ENCODE measurements at places on chromosomes 16 and 17.

GRCh38 chr17:4215882-4216570, 47.8 kb downstream of the ANKFY1 start:
- DNase-seq = no peak

- peak; percentile 62 for DNase-seq
Measured at GRCh38 chr17:83122834-83123233, 43.4 kb downstream of the METRNL start.

DNA sequence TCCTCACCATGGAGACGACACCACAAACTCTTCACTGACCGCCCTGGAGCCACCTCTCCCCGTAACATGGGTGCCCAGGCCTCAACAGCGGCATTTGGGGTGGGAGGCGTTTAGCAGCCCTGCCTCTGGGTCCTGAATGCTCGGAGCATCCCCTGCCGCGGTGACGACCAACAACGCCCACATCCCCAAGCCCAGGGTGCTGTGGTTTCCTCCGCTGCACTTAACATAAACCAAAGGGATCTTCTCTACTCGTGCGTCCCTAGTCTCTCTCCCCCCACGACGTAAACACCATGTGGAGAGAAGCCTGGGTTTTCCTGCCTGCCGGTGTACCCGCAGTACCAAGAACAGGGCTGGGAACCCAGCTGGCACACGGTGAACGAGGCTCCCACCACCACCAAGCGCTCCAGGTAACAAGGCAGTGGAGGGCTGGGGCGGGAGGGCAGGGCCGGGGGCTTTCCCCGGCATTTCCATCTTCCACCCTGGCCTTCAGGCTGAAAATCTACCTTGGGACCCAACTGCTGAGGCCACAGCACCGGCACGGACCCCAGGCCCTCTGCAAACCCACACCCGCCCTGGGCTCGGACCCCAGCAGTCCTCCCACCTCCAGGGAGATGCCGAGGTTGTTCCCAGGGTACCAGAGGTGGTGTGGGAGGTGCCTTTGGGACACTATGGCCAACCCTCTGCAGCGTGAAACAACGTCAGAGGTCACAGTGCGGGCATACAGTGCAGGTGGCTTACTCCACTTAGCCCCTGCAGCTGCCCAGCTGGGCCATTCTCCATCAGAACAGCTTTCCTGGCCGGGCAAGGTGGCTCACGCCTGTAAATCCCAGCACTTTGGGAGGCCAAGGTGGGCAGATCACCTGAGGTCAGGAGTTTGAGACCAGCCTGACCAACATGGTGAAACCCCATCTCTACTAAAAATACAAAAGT, 54.3 kb downstream of the TIMM22 start:
- DNase-seq = no peak

GRCh38 chr17:45063198-45063597, 2.1 kb downstream of the NMT1 start:
- DNase-seq = no peak

DNA sequence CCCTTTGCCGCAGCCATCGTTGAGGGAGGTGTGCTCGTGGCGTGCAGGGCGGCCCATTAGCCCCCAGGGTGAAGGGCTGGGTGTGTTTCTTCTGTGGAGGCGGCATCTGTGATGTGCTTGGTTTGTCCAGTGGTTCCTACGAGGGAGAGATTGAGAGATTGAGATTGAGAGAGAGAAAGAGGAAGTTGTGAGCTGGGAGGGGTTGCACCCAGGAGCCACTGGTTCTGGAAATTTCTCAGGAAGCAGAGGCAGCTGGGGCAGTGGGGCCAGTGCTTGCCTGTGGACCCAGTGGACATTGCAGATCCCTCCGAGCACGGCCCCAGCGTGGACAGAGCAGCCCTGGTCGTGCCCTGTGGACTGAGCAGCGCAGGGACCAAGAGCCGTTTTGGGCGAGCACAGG, 72.0 kb upstream of the ZNF750 start:
- no peak for DNase-seq

DNA sequence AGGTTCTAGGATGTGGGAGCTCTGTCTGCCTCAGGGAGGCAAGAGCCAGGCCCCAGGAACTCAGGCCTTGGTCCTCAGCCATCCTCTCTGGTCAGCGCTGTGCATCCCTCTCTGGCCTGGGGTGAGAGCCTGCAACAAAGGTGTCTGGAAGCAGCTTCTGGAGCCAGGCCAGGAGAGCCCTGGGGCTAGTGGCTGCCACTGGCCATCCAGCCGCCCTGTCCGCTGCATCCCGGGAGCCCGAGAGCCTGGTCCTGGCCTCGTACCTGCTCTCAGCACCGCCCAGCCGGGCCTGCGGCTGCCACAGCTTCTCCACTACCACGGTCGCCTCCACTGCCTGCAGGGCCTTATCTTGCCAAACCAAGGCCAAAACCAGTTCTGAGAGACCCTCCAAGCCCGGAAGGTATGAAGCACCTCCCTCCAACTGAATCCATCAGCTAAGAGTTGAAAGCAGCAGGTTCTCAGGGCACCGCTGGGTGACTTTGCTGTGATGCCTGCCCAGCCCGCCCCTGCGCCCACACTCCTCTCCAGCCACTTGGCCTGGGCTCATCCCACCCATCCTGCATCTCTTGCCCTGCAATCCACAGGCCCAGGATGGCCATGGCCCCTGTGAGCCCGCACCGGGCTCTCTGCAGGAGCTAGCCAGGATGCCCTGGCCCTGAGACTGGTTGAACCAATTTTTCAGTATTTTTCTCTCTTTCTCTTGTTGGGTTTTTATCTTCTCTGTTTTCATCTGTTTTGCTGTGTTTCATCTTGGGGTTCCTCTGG, 85.7 kb downstream of the AMFR start:
- no peak for DNase-seq

DNA sequence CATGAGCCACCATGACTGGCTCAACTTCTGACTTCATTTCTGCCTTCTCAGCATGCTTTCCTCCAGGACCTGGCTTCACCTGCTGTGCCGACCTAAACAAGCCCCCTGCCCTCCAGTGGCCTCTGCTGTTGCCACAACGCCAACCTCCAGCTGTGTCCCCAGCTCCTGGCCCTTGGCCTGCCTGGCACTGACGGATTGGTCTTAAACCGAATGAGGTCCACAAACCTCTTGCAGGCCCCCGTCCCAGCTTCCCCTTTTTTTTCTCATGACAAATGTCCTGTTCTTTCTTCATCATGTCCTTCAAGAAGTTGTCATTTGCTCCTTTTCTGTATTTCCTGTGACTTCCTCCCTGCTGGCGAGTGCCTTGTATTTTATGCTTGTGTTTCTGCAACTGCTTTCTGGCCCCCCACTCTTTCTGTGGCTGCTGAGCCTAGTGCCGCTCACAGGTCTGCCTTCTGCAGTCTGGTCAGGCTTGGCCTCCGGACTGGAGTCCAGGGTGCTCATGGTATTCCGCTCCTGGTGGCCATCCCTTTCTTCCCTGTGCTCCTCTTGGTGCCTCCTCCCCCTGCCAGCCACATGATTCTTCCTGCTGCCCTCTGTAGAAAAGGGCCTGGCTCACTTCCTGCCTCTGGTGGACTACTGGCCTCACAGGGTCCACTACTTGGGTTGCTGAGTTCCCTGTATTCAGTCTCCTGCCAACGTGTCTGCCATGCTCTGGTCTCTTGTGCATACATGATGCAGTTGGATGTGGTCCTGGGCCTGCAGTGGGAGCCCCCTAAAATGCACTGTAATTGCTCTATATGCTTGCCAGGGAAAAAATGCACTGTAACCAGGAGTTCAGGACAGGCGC, 2.9 kb downstream of the ATP6V0C start:
- no peak for DNase-seq

DNA sequence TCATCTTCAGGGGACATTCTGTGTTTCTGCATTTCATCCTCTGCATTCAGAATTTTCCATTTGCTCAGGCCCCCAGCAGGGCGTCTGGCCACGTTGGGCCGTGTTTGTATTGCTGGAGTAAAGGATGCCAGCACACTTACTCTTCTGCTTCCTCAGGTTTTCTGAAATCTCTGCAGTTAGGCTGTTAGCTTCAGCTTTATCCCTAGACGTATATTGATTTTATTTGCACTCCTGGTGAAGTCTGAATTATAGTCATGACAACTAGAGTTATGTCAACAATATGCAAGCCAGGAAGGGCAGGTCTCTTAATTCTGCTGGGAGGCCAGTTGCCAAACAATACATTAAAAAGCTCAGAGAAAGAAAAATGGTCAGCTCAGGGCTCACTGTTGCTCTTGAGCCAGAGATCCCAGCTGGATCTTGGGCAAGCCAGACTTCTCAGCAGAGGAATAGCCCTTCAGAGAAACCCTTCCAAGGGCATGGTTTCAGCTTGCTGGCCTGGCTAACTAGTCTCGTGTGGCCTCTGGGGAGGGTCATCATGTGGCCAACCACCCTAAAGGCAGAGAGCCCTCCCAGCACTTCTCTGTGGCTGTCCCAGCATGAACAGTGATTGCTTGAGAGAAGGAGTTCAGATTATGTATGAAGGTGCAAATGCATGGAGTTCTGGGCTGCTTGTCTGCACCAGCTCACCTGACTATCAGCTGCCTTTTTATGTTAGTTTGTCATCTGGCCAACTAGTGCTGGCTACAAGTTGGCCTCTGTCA, 110.2 kb upstream of the CACNG5 start:
- DNase-seq = no peak

DNA sequence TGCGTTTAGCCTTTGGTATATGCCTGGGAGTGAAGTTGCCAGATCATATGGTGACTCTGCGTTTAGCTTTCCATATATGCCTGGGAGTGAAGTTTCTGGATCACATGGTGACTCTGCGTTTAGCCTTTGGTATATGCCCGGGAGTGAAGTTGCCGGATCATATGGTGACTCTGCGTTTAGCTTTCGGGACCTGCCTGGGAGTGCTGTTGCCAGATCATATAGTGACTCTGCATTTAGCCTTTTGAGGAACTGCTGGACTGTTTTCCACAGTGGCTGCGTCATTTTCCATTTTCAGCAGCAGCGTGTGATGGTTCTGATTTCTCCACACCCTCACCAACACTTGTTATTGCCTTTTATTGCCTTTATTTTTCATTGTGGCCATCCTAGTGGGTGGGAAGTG, 73.0 kb downstream of the OR1D5 start:
- no peak for DNase-seq

DNA sequence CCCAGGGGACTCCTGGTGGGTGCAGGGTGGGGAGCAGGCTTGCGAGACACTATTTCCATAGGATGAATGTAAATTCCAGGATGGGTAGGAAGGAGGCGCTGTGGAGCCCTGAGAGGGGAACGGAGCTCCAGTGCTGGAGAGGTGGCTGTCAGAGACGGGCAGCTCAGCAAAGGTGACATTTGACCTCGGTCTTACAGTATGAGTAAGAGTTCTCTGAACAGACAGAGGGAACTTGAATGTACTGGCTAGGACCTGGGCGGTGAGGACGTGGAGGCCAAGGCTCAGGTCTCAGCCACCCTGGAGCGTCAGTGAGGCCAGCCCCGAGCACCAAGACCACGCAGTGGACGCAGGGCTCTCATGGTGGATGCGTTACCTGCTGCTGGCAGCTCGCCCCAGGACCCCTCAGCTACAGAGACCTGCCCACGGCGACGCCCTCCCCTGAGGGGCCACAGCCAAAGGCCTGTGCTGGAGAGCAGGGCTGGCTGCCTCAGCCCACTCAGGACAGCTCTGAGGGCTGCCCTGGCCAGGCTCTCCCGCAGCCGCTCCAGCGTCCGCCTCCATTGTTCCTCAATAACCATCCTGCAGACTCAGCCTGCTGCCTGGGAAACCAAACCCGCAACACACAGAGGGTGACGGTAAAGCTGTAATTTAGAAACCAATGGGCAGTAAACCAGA, 65.9 kb upstream of the TNRC6C start:
- DNase-seq = no peak

DNA sequence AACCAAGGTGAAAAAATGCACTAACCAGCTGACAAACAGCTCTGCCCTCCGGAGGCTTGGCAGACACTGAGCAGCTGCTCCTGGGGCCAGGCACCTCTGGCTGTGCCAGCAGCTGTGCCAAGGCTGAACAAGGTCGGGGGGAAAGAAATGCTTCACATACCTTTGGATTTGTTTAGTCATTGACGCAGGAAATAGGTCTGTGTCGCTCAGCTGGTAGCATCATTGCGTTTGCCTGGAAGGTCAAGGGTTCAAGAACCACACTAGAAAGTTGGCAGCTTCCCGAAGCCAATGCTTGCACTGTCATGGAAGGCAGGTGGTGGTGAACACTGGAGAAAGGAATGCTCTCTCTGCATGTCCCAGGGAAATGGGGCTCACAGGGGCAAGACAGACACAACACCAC, 63.5 kb downstream of the PCTP start:
- no peak for DNase-seq

DNA sequence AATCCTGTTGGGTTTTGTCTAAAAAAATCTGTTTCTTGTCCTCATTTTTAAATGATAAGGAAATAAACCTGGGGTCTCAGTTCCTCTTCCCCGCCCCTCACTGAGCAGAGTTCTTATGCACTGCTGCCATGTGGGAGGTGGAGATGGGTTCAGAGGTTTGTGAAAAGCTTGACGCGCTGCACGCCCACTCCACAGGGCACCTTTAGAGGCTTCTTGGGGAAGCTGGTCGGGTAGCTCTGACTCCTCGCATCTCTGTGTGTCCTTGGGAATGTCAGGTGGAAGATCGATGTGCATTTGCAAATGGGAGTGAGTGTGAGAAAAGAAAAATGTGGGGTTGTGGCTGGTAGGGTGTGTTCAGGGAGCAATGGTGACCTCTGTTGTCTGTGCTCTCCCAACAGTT, 4.7 kb upstream of the ZNHIT3 start:
- DNase-seq = no peak

DNA sequence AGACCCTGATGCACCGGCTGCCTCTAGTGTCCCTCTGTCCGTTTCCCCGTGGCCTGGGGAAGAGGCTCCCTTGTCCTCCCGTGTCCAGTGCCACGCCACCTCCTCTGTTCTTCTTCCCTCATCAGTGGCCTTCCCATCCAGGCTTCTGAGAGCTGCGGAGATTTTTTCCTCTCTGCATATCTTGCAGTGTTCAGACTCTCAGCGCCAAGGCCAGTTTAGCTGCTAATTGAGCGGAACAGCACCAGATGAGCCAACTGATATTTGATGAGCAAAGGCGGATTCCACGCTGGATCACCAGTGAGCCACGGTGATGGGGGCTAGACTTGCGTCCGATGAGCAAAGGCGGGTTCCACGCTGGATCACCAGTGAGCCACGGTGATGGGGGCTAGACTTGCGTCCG, 257.6 kb downstream of the FOXL1 start:
- DNase-seq = no peak

DNA sequence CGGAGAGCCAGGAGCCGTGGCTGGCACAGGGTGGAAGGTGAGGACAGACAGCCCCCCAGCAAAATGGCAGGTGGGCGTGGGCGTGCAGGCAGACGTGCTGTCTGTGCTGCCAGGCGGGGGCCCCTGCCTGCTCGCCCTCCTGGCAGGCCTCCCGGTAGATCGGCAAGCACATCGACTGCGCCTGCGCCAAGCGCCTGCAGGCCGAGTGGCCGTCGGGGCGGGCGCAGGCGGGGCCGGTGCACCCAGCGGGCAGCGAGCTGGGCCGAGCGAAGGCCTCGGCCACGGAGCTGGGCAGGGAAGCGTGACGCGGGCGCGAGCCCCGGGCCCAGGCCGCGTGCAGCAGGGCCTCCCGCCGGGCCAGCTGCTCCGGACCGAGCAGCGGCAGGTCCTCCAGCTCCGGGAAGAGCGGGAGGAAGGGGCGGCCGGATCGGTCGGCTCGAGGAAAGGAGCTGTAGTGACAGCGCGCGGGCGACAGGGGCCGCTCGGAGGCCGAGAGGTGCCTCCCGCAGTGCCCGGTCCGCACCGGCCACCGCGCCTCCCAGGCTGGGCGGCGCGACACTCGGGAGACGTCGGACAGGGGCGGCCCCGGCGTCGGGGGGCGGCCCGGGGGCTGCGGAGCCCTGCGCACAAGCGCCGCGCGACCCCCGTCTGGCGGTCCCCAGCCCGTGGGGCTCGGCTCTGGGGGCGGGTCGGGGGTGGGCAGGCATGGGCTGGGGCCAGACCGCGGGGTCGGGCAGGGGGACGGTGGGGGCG, 16.9 kb downstream of the GRIN2C start:
- no peak for DNase-seq
